Glomerular endothelial cell (primary cell): ENCODE measurements at places on chromosomes 1 and 21.

GRCh38 chr1:43431676-43432075 lies 22.1 kb downstream of the HYI start:
- DNase-seq = no peak

DNA sequence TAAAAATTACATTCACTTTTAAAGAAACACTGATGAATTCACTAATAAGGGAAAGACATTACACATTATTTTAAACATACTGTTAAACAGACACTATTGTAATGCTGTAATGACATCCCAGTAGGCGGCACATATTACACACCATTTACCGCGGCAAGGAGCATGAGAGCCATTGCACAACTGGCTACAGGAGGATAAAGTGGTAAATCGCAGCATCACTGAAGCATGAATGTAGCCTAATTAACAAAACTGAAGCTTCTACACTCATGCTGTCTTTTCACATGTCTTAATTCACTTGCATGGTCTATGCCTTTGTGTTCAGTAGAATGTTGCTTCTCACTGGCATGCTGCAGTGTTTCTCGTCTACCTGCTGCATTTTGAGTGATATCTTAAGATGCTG lies 1046.0 kb downstream of the MRPL39 start:
- no peak for DNase-seq

- no peak for DNase-seq
Observed at GRCh38 chr1:206145771-206146290, 28.6 kb upstream of the AVPR1B start.

- no peak for DNase-seq
Observed at GRCh38 chr1:223137455-223138085, 5.5 kb downstream of the TLR5 start.

DNA sequence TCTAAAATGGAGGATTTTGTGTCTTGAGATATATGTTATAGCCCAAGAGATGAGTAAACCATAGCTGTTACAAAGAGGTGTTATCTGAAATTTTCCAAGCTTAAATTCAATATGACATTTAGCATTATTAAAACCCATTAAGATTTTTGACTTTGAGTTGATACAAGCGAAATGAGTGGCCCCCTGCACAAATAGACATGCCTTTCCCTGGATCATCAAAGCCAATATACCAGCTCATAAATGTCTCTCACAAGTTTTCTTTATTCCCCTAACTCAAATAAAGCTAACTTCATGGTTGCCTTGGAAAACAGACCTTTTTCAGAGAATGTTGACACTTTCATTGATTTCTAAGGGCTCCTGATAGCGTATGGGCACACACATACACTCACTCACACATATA lies 55.5 kb upstream of the TIAM1 start:
- DNase-seq = no peak

GRCh38 chr21:42426876-42427480 lies 23.3 kb downstream of the UBASH3A start:
- DNase-seq = no peak

DNA sequence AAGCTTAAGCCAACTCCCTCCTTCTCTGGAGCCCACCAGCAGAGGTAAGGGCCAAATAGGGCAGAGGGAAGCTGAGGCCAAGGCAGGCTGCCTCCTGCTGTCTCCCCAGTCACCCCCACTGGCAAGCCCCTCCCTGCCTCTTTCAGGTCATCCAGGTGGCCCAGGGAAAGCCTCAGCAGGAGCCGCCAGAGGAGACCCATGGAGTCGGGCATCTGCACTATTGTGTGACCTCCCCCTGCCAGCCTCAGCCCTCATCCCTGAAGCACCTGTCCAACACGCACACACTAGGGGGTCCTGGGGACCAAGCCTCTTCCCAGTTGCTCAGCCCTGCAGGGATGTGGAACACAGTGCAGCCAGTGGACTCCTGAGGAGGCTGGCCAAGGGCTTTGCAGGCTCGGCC lies 5.3 kb upstream of the NAXE start:
- DNase-seq = no peak

DNA sequence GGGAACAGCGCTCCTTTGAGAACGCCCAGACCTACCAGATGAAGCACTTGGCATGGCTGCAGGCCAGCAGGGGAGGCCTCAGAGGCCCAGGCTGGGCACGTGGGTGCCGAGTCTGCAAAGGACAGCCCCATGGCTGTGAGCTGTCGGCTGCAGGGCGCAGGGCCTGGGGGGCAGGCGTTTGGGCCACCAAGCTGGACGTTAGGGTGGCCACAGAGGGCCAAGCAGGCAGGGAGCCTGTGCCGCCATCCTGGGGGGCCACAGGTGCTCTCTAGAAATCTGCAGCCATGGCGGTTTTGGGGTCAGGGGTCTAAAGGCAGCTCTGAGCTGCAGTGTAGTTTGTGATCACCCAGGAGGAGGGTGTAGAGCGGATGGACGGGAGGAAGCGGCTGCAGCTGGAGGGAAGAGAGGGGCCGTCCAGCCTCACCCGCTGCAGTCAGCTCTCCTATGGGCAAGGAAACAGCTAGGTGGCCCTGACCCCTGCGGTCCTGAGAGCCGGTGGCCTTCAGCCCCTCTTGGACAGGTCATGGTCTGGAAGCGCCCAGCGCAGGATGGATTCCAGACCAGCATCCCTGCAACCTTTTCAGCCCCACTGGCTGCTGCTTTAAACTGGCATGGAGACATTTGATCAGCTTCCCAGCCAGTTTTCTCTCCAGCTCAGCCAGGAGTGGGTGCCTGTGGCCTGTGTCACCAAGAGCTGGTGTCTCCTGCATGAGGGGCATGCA lies 11.0 kb downstream of the IBA57 start:
- no peak for DNase-seq

- DNase-seq = no peak
Observed at GRCh38 chr1:218525031-218525430, 179.9 kb downstream of the TGFB2 start.

GRCh38 chr1:173181791-173182190 lies 25.3 kb downstream of the TNFSF4 start:
- DNase-seq = no peak

GRCh38 chr1:96361271-96361856 lies 360.2 kb upstream of the PTBP2 start:
- DNase-seq = no peak
